ENCODE measurements at places on chromosomes 5 and 9. TPM values are rescaled to one million over a fixed set of nuclear protein-coding genes. Genes with fewer than 3 reads are reported as not detected.

HAND1 gene
- polyA plus RNA-seq, result not detected

SLC24A2 gene
- polyA plus RNA-seq, result not detected

GRCh38 chr5:133468596-133468995 lies 143.7 kb downstream of the FSTL4 start:
- DNase-seq, result no peak

DNA sequence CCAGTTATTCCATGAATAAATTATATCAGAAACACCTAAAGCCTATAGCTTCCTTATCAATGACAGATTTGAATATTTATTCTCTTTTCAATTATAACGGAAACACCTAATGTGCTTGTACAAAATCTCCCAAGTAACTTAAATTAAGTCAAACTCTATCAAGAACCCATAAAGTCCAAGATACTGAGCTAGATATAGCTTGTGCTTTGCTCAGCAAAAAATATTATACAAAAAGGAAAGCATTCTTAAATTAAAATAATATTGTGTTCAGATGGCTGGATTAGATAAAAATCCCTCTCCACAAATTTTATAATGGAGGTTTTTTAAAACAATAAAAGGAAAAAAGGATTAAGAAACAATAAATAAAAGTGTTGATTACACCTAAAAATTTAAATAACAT lies 23.7 kb downstream of the NADK2 start:
- DNase-seq, result no peak

DNA sequence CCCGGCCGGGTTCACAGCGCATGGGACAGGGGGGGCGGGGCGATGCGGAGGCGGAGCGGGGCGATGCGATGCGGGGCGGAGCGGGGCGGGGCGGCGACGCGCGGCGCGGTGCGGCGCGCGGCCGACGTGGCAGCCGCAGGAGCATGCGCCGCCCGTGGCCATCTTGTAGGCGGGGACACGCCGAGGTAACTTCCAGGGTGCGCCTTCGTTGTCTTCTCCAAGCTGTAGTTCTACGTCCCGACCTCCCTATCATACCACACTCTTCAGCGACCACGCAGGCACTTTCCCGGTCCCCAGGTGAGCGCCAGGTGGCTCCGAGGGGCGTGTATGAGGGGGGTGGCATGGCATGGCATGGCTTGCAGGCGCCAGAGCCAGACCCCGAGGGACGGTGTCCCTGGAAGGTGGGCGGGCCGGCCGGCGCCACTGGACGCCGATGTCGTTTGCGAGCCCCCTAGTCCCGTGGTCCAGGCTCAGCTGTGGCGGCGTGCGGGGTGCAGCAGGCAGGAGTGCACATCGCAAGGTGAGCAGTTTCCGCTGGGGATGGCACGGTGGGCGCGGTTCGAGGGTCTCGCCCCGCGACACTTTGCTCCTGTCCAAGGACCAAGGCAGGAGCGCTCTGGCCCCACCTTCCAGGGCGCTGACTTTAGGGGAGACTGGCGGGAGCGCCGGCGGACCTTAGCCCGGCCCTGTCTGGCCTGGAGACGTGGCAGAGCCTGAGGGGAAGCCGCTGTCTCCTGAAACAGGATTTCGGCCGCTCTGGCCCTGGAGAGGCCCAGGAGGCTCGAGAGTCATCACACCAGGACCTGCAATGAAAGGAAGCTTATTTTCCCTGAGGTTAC lies at the start of gene PRRC1:
PRRC1 (plus strand) TSS at position 161 of the 839 bp plus-strand sequence. CDS start 5,840 bp downstream, outside the sequence.
- peak; percentile 76 for DNase-seq

DNA sequence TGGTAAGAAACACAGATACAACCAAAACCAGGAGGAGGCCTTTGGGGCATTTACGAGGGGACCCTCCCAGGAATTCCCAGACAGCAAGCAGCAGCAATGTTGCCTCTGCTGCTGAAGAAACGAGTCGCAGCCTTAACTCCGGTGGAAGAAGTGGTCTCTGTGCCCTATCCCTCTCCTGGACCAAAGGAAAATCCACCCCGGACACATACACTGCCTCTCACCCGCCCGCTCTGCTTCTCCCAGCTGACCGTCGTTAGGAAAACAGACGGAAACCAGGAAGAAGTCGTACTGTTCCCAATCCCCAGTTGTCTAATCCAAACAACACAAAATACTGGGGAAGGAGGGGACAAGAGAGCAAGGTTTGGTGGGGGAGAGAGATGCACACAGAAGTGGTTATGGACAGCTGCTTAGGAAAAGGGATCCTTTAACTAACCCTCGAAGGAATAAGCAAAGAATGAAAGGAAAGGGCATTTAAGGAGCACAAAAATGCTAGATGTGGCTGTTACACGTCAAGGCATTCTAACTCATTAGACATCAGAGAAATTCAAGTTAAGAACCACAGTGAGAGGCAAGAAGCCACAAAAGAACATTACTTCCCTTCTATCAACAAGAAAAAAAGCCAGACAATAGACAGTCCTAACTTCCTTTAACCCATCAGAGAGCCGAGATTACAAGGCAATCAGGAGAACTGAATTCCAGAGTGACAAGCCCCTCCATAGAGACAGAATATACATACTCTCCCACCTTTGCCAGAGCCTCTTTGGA lies 71.9 kb downstream of the ACTL7B start:
- DNase-seq, result no peak

GRCh38 chr9:37197158-37198038 lies 77.0 kb downstream of the ZCCHC7 start:
- DNase-seq, result no peak

DNA sequence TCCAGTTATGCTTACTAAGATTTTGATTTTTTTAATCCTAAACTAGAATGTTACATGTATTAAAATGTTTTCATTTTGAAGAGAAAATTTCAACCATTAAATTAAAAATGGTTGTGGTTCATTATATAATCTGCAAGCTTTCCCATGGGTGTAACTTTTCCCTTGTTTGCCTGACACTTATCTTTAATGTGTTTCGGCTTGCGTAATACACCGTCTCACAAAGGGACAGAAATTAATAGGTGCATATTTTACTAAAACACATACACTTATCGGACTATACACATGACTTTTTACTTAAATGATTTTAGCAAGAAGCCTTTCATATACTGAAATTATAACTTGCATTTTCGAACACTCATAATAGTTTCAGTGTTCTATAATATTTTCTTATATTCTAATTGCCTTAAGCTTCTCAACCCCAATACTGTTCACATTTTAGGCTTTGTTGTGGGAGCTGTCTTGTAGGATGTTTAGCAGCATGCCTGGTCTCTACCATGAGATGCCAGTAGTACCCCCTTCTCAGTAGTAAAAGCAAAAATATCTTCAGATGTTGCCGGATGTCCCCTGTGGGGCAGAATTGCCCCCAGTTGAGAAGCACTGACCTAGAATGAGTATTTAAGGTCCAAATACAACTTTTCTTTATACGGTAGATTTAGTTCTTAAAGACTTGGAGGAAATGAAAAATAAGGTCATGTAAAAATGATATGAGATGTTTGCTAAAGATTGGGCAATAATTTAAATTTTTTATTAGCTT lies 28.6 kb downstream of the UGCG start:
- DNase-seq, result no peak

DNA sequence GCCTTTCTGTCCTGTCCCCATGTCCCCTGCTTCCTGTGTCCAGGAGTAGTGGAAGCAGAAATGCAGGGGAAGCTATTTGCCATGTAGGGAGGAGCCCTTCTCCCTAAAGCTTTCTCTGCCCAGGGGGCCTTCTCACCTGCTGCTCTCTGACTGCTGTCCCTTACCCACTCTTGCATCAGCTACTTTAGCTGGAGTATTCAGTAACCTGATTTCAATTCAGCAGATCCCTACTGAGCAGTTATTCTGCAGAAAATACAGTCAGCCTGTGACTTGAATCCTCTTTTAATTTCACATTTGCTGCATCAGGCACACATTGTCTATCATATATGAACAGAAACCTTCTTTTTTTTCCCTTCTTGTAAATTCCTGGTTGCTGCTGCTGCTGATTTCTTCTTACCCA lies 90.4 kb downstream of the MVB12B start:
- DNase-seq, result no peak

- DNase-seq, result no peak
Observed at GRCh38 chr5:149072791-149073190, 9.9 kb upstream of the SH3TC2 start.

GRCh38 chr9:22160221-22160620 lies 151.1 kb upstream of the CDKN2B start:
- no peak for DNase-seq
